ENCODE measurements at places on chromosomes 3 and 15. TPM values are rescaled to one million over a fixed set of nuclear protein-coding genes. Genes with fewer than 3 reads are reported as not detected.

Gene PRSS50
- total RNA-seq: 0.12 TPM

DNA sequence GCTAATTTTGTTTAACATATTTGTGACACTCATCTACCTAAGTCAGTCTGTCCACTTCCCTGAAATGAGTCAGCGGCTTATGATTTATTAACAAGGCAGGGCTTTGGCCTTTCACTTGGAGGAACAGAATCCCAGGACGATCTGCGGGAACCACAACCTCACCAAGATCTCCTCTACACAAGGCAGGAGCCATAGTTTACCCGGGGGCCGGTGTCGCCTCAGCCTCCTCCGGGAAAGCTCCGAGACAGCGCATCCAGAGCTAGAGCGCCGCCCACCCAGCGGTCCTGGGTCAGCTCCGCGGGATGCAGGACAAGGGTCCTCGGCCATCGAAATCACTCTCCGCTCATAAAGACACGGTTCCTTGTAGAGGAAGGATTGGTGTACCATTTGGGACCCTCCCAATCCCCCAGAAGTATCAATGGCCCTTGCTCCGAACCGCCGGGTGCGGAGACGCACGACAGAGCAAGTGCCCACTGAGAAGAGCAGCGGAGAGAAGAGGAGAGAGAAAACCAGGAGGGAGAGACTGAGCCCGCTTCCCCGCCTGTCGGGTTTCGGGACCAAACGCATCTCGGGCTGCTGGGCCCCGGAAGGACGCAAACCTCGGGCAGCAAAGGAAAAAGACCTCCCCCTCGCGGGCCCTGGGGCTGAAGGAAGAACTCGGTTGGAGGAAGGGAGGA lies 13.1 kb upstream of the ALCAM start:
- no peaks in the 10 kb centered on the region for H3K36me3 ChIP-seq
- peak overlapping the region; percentile 41 for H3K4me3 ChIP-seq
- no peaks in the 10 kb centered on the region for H3K4me1 ChIP-seq
- DNase-seq: no peak
- no peaks in the 10 kb centered on the region for H3K27me3 ChIP-seq

DNA sequence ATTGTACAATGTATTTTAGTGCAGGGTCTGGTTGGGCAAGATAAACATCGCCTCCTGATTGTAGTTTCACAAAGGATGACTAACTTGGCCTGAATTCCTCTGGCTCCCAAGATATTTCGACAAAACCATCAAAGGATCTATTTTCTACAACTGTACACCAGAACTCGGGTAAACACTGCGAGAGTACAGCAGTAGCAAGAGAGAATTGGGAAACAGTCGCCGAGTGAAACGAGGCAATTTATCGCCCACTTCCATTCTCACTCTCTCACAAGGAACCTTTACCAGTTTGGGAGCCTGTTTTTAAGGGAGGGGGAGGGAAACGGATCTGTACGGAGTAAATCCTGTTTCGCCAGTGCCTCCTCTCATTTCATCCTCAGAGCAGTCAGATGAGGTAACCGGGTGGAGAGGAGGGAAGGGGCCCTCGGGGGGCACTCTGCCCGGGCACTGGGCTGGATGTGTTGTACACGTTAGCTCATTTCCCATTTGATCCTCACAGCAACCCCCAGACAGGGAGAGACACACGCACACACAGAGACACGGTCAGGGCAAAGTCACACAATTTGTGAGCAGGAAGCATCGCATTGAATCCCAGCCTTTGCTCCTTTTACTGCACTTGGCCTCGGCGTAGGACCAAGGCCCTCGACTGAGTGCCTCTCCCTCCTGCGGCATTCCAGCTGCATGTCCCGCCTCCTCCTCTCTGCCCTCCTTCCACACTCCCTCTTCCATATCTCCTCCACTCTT lies 120.1 kb downstream of the LIPC start:
- peaks cover 48% of the 10 kb centered on the region for H3K4me1 ChIP-seq
- peak overlapping the region; percentile 29 for H3K4me3 ChIP-seq
- peak; percentile 62 for DNase-seq
- no peaks in the 10 kb centered on the region for H3K27me3 ChIP-seq

GRCh38 chr3:42491881-42492507 lies 10.4 kb upstream of the VIPR1 start:
- H3K4me1 ChIP-seq: peaks cover 13% of the 10 kb centered on the region
- no peak overlapping the region for H3K27ac ChIP-seq
- H3K36me3 ChIP-seq: no peaks in the 10 kb centered on the region
- no peak overlapping the region for H3K4me3 ChIP-seq
- peak; percentile 53 for DNase-seq

Gene TTLL13
- total RNA-seq: not detected

DNA sequence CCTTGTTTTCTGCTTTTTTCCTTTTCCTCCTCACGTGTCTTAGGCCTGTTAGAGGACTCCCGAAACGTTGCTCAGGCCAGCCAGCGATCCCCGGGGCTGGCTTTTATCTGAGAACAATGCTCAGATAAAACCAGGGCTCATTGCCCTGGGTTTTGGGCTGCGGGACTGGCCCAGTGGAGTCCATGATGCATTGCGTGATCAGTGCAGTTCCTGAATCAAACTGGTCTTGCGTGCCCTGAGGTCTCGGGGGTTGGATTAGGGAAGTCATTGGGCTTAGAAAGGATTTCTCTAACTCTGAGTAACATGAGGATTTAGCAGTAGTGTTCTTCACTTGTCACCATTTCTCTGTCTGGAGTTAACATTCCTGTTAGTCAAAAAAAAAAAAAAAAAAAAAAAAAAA lies 66.3 kb downstream of the CCR1 start:
- H3K4me1 ChIP-seq: no peaks in the 10 kb centered on the region
- no peaks in the 10 kb centered on the region for H3K36me3 ChIP-seq
- no peak overlapping the region for H3K27ac ChIP-seq

Gene ZPLD1
- not detected for total RNA-seq

DNA sequence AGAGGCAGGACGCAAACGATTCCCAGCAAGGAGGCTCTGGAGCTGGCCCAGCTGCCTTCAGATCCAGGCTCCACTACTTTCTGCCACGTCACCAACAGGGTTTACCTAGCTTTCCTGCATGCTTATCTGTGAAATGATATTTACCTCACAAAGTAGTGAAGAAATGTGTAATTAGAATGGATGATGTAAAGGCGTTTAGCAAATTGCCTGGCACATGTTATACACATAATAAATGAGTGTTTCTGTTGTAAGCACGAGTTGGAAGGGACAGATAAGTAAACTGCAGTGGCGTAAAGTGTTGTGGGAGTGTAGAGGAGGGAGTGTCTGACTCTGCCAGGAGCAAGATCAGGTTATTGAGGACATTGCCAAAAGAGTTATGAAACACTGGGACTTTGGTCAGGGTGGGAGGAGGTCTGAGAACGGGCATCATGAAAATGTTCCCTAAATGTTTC lies 3.5 kb upstream of the CHAC1 start:
- H3K27ac ChIP-seq: no peak overlapping the region
- no peaks in the 10 kb centered on the region for H3K36me3 ChIP-seq
- H3K4me3 ChIP-seq: no peak overlapping the region
- H3K27me3 ChIP-seq: no peaks in the 10 kb centered on the region

Gene CEMIP
- total RNA-seq: 0.22 TPM

Data from right atrium auricular region (tissue), 2 donors.